Activated CD4-positive, alpha-beta memory T cell treated with anti-CD3 and anti-CD28 coated beads, Interleukin-2, amount 10 ng/mL, durations not matched to agents 7 days and 5 days (primary cell): ENCODE measurements at places on chromosomes 5 and 9. TPM values are rescaled to one million over a fixed set of nuclear protein-coding genes. Genes with fewer than 3 reads are reported as not detected.

The SRD5A1 gene
- 12.4 TPM for total RNA-seq

DNA sequence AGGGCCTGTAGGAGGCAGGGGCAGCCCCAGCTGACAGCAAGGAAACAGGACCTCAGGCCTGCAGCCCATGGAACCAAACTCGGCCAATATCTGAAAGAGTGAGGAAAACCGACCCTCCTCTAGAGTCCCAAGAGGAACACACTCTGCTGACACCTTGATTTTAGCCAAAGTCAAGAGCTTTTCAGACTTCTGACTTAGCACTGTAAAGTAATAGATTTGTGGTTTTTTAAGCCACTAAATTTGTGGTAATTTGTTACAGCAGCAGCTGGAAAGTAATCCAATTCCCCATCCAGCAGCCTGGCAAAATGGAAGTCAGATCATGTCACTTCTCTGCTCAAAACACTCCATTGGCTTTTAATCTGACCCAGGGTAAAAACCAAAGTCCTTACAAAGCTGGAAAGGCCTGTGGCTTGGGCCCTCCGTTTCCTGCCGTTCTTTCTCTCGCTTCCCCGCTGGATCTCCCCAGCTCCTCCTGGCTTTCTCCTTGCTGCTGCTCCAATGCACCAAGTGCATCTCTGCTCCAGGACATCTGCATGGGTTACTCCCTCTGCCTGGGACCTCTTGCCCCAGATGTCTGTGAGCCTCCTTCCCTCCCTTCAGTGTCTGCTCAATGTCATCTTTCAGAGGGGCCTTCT, 79.0 kb downstream of the C5orf15 start:
- no peaks in the 10 kb centered on the region for H3K4me1 ChIP-seq
- no peak for DNase-seq
- no peak overlapping the region for H3K27ac ChIP-seq

GRCh38 chr5:58849921-58850667, 267.2 kb downstream of the RAB3C start:
- no peak overlapping the region for H3K4me3 ChIP-seq
- no peaks in the 10 kb centered on the region for H3K36me3 ChIP-seq
- H3K4me1 ChIP-seq, result no peaks in the 10 kb centered on the region
- DNase-seq, result no peak

The PTPN3 gene
- 0.35 TPM for total RNA-seq

- peaks cover 3% of the 10 kb centered on the region for H3K27me3 ChIP-seq
- DNase-seq, result no peak
- H3K4me3 ChIP-seq, result no peak overlapping the region
- no peaks in the 10 kb centered on the region for H3K36me3 ChIP-seq
These were observed 12.1 kb downstream of the REEP2 start for GRCh38 chr5:138450971-138451370.

GRCh38 chr9:14103115-14103514, 210.8 kb downstream of the NFIB start:
- H3K27me3 ChIP-seq, result no peaks in the 10 kb centered on the region
- H3K4me3 ChIP-seq, result no peak overlapping the region
- DNase-seq, result no peak

The FSTL4 gene
- not detected for total RNA-seq

DNA sequence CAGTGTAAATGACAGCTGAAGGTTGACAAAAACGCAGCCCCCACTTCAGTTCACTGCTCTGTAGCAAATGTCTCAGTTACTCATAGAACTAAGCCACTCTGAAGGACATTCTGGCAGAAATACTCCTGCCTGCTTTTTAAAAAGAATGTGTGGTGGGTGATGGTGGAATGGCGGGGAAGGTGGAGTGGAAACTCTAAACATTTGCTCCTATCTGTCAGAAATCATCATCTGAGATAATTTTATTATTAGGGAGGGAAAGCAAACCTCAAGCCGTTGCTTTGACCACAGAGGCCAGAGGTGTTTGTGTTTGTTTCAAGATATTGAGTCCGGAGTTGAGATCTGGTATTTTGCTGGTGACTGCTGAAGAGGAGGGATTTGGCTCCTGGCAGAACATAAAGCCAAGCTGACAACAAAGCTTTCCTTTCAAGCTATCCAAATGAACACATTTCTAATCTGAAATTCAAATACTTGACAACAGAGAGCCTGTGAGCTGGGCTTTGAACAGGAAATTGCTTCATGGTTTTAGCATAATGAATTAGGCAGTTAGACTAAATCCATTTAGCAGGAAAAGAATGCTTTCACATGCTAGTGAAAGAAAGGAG, 362.7 kb downstream of the CSNK1G3 start:
- no peak overlapping the region for H3K4me3 ChIP-seq
- no peaks in the 10 kb centered on the region for H3K4me1 ChIP-seq
- no peaks in the 10 kb centered on the region for H3K36me3 ChIP-seq
- no peak for DNase-seq

DNA sequence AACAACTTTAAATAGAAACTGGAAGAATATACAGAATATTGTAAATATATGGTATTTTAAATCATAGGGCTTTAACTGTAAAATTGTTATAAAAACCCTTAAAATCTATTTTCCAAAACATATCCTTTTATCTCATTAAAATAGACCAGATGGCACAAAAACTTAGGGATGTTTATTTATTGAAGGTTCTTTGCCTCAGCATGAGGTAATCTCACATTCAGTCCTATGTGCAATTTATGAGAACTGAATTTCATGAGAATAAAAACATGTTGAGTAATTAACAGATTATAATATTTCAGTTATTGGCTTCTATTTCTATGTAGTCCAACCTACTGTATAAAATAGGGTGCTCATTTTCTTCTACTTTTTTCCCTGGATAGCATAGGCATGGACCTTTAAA, 329.2 kb upstream of the PRR16 start:
- H3K36me3 ChIP-seq, result no peaks in the 10 kb centered on the region
- DNase-seq, result no peak
- no peaks in the 10 kb centered on the region for H3K4me1 ChIP-seq
- no peak overlapping the region for H3K4me3 ChIP-seq
- H3K27me3 ChIP-seq, result no peaks in the 10 kb centered on the region
- H3K27ac ChIP-seq, result no peak overlapping the region

DNA sequence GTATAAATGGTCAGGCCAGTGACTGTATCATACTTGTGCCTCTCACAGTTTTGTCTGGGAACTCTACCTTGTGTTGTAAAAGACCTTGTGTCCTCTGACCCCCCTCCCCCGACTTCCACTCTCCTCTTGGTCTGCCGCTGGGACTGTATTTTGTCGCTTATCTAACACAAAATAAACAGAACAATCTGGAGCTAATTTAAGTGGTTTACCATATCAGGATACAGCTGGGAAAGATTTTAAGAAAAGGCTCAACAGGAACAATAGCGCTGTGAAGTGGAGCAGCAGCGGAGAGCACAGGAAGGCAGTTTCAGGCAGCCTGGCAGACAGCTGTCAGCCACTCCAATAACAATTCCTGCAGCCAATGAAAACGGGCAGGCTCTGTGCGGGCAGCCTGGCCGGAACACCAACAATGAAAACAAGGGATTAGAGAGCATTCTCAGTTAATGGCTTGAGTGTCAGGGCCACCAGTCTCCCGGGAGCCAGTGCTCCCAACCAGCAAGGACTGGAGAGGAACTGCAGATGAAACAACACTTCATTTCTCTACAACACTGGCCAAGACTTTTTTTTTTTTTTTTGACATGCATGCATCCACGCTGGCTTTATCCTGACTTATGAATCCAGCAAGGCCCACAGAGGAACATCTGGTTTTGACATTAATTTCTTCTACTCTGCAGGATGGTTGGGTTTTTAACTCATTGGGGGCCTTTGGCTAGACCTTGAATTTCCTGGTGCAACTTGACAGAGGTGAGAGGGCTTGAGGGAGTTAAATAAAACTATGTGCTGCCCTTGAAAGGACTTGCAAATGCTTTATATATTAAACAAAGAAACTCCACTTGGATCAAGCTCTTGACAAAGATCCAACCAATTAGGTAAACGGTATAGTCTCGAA, 76.7 kb downstream of the ARSB start:
- H3K27ac ChIP-seq, result no peak overlapping the region
- no peaks in the 10 kb centered on the region for H3K27me3 ChIP-seq
- no peak for DNase-seq
- H3K4me1 ChIP-seq, result peaks cover 3% of the 10 kb centered on the region

DNA sequence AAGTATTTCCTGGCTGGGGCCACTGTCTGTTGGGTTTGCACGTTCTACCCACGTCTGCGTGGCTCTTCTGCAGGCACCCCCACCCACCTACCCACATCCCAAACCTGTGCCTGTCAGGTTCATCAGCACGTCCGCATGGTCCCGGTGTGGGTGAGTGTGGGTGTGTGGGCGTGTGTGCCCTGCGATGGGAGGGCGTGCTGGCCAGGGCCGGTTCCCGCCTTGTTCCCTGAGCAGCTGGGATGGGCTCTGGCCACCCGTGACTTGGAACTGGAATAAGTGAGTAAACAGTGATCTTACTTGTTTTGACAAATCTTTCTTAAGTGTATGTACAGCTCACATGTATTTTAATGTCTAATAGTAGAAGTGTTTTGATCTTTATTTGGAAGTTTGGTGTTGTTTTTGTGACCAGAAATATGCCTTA, 20.4 kb downstream of the ERGIC1 start:
- no peaks in the 10 kb centered on the region for H3K27me3 ChIP-seq
- no peak overlapping the region for H3K4me3 ChIP-seq

- H3K27me3 ChIP-seq, result no peaks in the 10 kb centered on the region
- H3K36me3 ChIP-seq, result no peaks in the 10 kb centered on the region
- H3K4me3 ChIP-seq, result no peak overlapping the region
- no peak overlapping the region for H3K27ac ChIP-seq
- no peak for DNase-seq
- no peaks in the 10 kb centered on the region for H3K4me1 ChIP-seq
These were observed 46.2 kb downstream of the MCTP1 start for GRCh38 chr5:95238560-95239325.

The NOXA1 gene
- 0.50 TPM for total RNA-seq

- no peaks in the 10 kb centered on the region for H3K27me3 ChIP-seq
- DNase-seq, result no peak
- H3K36me3 ChIP-seq, result no peaks in the 10 kb centered on the region
- no peak overlapping the region for H3K27ac ChIP-seq
These were observed 29.8 kb upstream of the TMEM161B start for GRCh38 chr5:88298425-88298824.

- DNase-seq, result no peak
- no peaks in the 10 kb centered on the region for H3K4me1 ChIP-seq
- H3K4me3 ChIP-seq, result no peak overlapping the region
These were observed 53.8 kb upstream of the TSLP start for GRCh38 chr5:111017731-111018130.

The EIF4E1B gene
- not detected for total RNA-seq

GRCh38 chr5:173338380-173339015, 10.3 kb upstream of the STC2 start:
- H3K27ac ChIP-seq, result no peak overlapping the region
- DNase-seq, result no peak
- H3K27me3 ChIP-seq, result peaks cover 18% of the 10 kb centered on the region

GRCh38 chr5:143355710-143356109, 47.8 kb downstream of the NR3C1 start:
- DNase-seq, result peak; percentile 21
- peaks cover 49% of the 10 kb centered on the region for H3K4me1 ChIP-seq
- no peak overlapping the region for H3K27ac ChIP-seq
- H3K36me3 ChIP-seq, result peaks cover 10% of the 10 kb centered on the region
- H3K27me3 ChIP-seq, result no peaks in the 10 kb centered on the region

DNA sequence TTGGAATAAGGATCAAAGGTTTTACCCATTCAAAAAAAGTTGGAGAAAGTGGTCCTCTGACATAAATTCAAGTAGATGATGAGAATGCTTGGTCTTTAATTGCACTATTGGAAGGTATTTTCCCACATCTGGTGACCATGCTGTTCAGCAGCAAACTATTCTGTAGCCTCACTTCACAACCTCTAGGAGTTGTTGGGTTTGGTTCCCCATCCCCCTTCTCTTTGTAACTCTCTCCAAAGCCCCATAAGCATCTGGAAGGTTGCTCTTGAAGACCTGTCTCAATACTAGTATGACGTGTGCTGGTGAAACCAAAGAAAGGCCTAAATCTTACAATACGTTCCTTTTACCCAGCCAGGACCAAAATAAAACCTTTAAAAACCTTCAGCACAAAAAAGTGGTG, 8.5 kb downstream of the RGMB start:
- H3K4me3 ChIP-seq, result no peak overlapping the region
- no peak for DNase-seq
- no peaks in the 10 kb centered on the region for H3K36me3 ChIP-seq
- H3K27ac ChIP-seq, result no peak overlapping the region
- peaks cover 5% of the 10 kb centered on the region for H3K27me3 ChIP-seq

- H3K36me3 ChIP-seq, result no peaks in the 10 kb centered on the region
- no peak for DNase-seq
- H3K4me1 ChIP-seq, result no peaks in the 10 kb centered on the region
These were observed 105.0 kb upstream of the ALDH1B1 start for GRCh38 chr9:38287420-38287985.

The SHC3 gene
- total RNA-seq, result not detected

DNA sequence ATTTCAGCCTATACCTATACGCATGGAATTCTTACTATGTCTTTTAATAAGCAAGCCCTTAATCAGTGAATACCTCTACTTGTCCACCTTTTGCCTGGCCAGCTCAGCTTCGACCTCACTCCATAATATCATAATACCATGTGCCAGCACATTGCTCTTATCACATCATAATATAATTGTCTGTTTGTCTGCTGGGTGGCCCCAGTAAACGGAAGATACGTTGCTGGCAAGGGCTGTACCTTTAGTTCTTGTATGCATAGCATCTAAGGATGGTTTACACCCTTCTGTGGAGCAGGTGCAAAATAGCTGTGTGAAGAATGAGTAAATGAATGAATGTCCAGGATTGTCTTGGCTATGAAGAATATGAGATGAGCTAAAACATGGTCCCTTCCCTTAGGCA, 29.9 kb downstream of the SV2C start:
- DNase-seq, result no peak
- H3K36me3 ChIP-seq, result no peaks in the 10 kb centered on the region
- peaks cover 26% of the 10 kb centered on the region for H3K27me3 ChIP-seq
- H3K4me1 ChIP-seq, result peaks cover 4% of the 10 kb centered on the region
- no peak overlapping the region for H3K27ac ChIP-seq

DNA sequence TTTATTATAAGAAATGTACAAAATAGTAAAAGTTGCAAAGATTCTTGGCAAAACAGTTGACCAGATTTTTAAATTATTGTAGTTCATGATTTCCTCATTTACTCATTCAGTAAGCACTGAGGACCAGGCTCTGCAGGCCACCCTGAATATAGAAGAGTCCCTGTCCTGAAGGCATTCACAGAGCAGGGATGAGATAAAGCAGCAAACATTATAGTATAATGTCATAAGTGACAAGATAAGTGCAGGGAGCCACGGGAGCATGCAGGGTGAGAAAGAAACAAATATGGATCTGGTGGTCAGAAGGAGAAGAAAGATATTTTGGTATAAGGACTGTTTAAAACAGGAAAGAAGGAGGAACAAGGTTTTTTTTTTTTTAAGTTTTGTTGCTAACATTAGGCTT, 46.0 kb downstream of the PARP8 start:
- H3K4me3 ChIP-seq, result no peak overlapping the region
- H3K36me3 ChIP-seq, result peaks cover 24% of the 10 kb centered on the region
- no peak for DNase-seq
- peaks cover 62% of the 10 kb centered on the region for H3K4me1 ChIP-seq
- H3K27ac ChIP-seq, result no peak overlapping the region

GRCh38 chr9:10729213-10729612, 116.4 kb upstream of the PTPRD start:
- no peaks in the 10 kb centered on the region for H3K4me1 ChIP-seq
- no peak overlapping the region for H3K27ac ChIP-seq
- no peaks in the 10 kb centered on the region for H3K36me3 ChIP-seq
- no peak overlapping the region for H3K4me3 ChIP-seq
- H3K27me3 ChIP-seq, result no peaks in the 10 kb centered on the region

- no peaks in the 10 kb centered on the region for H3K36me3 ChIP-seq
- no peak overlapping the region for H3K4me3 ChIP-seq
- no peaks in the 10 kb centered on the region for H3K4me1 ChIP-seq
- H3K27ac ChIP-seq, result no peak overlapping the region
These were observed 394.6 kb upstream of the ARRDC3 start for GRCh38 chr5:91777671-91778070.
